M059J (cell line): ENCODE measurements at places on chromosomes 2 and 18. TPM values are rescaled to one million over a fixed set of nuclear protein-coding genes. Genes with fewer than 3 reads are reported as not detected.

- DNase-seq = peak; percentile 94
These were observed 273.6 kb upstream of the NCKAP5 start for GRCh38 chr2:133841900-133842299.

GRCh38 chr2:30356071-30356470, 91.0 kb upstream of the LCLAT1 start:
- no peak for DNase-seq

- peak; percentile 15 for DNase-seq
These were observed 36.2 kb downstream of the HAT1 start for GRCh38 chr2:171958475-171958874.

GRCh38 chr2:31828891-31829290, 181.9 kb downstream of the MEMO1 start:
- peak; percentile 84 for DNase-seq

DNA sequence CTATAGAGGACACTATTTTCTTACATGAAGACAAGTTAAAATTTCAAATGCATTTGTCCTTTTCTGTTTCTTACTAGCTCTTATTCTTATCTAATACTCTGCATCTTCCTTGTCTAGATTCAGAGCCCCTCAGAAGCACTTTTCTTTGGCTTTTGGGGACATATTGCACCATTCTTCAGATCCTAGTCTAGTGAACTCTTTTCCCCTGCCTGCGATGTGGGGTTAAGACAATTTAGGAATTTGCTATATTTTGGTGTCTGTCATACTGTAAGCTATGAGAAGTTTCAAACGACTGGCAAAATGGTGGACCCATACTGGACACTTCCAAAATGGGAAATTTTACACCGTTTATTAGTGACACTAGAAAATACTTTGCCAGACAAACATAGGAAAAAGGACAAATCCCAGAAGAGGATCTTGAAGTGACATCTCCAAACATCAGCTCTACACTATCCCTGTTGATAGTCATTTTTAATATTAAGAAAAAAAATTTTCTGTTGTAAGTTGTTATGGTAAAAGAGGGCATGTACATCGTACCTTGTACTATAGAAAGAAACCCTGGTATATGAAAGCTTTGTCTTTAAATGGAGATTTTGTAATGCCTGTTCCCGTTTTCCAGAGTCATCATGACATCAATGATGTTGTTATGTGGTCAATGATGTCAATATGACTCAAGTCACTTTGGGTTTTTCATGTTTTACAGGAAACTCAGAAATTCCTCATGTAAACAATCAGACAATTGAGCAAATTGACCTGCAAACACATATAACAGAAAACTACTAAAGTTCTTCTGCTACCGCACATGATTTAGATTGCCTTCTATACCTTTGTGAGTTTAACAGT, 4.4 kb upstream of the KYNU start:
- DNase-seq = peak; percentile 87

DNA sequence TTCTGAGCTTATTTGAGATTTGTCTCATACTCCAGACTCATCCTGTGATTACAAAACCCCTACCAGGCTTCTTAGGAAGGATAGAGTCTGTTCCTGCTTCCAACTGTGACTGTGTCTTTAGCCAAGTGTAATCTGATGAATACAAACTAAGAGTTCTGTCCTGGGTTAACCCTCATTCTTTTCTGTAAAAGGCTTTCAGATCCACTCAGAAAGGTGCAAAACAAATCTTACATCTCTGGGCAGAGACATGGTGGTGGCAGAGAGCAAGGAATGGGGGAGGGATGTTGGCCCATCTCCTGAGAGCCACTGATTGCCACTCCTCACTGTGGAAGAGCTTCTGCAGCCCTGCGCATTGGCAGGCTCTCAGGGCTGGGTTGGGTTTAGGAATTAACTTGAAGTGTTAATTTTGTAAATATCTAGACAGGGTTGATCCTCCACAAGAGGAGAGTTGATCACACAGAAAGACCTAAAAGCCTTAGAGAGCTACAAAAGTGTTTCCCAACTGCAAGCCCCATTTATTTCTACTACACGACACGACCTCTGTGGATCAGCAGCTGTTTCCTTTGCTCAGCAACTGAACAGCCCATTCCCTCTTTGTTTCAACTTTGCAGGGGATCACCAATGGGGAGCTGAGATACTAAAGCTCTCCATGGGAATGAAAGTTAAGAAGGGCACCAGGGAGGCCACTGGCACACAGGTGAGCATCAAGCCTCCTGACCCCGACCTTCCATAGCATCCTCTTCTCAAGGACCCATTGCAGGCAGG, 23.7 kb upstream of the SPTBN1 start:
- DNase-seq = no peak

- no peak for DNase-seq
These were observed 117.7 kb downstream of the CRIM1 start for GRCh38 chr2:36473230-36473629.

- DNase-seq = peak; percentile 5
These were observed 88.9 kb upstream of the SERPINE2 start for GRCh38 chr2:224127871-224128501.

GRCh38 chr2:204480676-204481075, 64.6 kb upstream of the PARD3B start:
- no peak for DNase-seq

DNA sequence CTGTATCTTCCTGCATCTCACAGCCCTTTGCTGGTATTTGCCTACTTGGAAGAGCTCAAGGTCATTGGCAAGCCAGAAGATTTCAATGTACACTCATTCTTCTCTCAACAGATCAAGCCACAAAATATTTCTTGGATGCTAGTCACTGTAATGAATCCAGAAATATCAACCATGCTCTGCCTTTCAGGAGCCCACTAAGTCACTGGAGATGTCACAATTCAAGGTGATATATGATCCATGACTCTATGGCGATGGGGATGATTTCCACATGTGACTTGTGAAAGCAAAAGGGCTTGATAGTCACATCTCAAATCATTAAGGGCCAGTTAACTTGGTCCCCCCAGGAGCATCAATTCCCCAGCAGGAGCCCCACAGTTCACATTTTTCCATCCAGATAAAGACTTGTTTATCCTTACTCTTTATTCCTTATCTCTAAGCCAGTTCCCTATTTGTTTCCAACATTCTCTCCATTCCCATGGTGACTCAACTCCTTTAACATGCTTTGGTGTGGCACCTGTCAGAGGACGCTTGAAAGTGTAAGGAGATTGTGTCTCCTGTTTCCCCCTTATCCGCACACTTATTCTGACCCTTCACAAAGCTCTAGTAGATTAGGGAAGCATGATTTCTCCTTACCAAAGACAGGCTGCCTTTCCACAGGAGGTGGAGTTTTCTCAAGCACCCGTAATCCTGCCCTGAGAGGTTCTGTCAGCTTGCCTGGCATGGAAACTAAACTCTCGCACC, 15.8 kb downstream of the PKDCC start:
- DNase-seq = no peak

- no peak for DNase-seq
These were observed 104.7 kb downstream of the TMEM185B start for GRCh38 chr2:120118471-120118870.

DNA sequence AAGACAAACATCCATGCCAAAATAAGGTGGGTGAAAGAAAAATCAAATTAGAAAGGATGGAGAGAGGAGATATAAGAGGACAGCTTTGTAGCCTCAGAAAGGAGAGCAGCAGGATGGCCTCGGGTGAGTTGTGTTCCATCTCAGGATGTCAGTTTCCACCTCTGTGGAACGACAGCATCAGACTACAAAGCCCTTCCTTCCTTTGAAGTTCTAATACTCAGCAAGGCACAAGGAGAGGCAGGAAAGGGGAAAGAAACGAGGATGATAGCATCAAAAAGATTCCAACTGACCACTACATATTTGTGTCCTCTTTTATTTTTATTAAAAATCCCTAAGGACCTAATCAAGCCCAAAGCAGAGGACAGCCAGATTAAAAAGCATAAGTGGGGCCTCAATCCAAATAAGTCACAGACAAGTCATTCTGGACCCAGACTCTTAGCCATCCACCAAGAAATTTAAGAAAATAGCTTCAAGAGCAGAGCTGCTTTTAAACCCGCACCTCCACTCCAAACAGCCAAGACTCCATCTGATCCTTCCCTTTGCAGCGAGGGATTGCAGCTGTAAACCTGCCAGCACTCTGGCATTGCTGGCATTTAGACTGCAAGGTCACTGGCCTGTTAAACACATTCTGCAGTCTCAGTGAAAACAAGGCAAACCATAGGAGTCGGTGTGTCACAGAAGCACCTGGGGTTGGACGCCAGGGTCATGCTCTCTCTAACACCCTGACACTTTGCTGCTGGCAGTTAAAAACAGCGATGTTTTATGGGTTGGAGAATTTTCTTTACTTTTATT, 314.5 kb upstream of the CHAC2 start:
- DNase-seq = peak; percentile 32

The SNTG2 gene
- not detected in 2 replicates for total RNA-seq

The RAD51AP2 gene
- not detected in 2 replicates for total RNA-seq

The UCN gene
- 1.6 and 3.0 TPM in 2 replicates for total RNA-seq

The FHOD3 gene
- total RNA-seq = 8.1 and 13.1 TPM in 2 replicates

The NMUR1 gene
- not detected in 2 replicates for total RNA-seq

The ASB18 gene
- 0.30 TPM in 1 of 2 replicates, not detected in the other for total RNA-seq

The VWC2L gene
- total RNA-seq = 0.02 TPM in 1 of 2 replicates, not detected in the other

The C2orf78 gene
- not detected in 2 replicates for total RNA-seq

The B4GALT6 gene
- 1.6 and 3.8 TPM in 2 replicates for total RNA-seq

The GPAT2 gene
- total RNA-seq = not detected in 2 replicates
